ENCODE measurements at places on chromosomes 1 and 21.

GRCh38 chr1:211932231-211932932, 101.8 kb upstream of the LPGAT1 start:
- no peak for DNase-seq

DNA sequence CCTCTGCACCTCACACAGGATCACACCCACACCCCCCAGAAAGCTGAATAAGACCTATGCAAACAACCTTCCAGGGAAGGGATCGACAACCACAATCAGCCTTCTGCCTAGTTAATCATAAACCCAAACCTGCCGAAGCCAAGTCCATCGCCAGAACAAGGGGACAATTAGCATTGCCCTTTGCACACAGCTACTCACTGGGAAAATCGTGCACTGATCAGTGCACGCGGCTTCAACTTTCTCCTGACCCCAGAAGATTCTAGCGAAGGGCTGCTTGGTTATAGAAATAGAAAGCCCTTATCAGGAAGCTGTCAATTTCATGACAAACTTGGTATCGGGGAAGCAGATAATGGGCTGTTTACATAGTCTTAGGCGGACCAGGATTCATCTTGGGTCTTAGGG, 29.5 kb downstream of the RUNX1 start:
- no peak for DNase-seq

DNA sequence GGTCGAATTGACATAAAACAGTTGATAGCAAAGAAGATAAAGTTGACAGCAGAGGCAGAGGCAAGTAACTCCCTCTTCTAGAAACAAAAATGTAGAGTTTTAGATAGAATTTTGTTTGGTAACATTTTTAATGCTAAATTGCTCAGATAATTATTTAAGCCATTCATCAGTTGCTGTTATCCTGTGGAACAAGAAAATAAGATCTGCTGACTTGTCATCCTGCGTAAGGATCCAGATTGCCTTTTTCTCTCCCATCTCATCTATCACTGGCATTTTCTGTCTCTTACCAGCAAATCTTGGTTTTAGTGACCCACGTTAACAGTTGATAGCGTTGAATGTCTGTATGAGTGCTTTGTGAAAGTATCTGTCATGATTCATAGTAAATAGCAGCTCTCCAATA, 29.8 kb downstream of the SOAT1 start:
- no peak for DNase-seq

DNA sequence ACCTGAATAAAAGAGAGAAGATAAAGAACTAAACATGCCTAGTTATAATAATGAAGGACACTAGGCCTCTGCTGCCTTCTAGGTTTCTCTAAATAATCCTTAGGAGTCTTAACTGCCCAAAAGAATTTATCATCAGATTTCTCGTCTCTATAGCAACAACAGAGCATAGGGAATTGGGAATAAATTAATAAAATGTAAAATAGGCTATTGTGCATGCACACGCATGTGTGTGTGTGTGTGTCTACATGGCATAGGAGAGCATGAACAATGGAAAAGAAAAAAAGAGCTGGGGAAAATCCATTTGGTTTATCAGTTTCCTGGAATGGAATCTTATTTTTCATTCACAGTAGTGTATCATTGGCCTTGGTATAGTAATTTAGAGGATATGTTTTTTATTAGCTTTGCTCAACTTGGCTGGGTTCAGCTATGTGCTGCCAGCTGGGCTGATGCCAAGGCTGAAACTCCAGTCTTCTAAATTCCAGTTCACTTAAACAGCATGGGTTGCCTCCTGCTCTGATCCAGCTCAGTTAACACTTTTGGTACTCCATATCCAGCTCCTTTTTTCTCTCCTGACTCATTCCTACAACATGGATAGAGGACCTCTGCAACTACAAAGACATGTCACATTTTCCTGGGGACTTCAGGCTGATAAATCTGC, 80.6 kb upstream of the SLFNL1 start:
- DNase-seq, result no peak

DNA sequence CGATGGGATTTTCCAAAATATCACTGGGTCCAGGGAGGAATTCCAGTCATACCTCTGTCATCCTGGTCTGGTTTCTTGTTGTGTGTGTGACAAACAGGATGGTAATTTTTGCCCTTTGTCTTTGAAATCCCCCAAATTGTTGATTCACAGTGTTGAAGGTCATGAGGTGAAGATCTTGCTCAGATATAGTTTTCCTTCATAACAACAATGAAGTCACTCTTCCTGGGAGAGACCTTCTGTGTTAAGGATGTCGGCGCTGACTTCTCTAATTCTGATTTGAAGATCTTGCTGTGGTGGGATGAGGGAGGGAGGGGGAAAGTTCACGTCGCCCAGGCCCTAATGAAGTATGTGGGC, 32.2 kb upstream of the MPZL1 start:
- DNase-seq, result no peak

DNA sequence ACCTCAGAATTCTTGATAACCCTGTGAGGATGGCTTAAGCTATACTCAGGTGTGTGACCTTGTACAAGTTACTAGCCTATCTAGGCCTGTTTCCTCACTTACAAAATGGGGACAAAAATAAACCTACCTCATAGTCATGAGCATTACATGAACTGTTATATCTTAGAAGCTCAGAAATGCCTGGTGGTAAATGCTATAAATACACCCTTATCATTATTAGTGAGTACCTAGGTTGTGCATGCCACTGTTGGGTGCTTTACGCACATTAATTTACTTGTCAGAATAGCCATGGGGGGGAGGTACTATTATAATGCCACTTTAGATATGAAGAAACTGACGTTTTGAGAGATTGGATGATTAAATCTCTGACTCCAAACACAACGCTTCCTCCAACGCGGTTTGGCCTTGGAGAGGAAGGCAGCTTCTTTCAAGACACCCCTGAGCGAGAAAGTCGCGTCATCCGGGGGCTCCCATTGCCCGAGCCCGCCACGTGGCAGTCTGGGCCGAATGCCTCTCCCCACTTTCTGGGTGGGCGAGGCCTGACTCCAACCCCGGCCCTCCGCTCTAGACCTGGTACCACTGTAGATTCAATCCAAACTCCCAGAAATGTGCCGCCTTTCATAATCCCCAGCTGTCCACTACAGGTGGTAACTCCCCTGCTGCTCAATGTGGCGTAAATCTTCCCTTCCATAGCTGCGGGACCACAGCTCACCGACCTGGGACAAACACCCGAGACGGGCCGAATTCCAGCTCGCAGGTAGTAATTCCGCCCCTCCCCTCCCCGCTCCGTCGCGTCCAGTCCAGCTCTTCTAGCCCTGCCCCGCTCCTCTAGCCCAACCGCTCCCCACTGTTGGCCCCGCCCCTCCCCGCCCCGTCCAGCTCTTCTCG, 771 bp upstream of the RAD54L start:
- DNase-seq, result peak; percentile 21

- no peak for DNase-seq
Measured at GRCh38 chr1:179776831-179777230, 33.7 kb downstream of the FAM163A start.

DNA sequence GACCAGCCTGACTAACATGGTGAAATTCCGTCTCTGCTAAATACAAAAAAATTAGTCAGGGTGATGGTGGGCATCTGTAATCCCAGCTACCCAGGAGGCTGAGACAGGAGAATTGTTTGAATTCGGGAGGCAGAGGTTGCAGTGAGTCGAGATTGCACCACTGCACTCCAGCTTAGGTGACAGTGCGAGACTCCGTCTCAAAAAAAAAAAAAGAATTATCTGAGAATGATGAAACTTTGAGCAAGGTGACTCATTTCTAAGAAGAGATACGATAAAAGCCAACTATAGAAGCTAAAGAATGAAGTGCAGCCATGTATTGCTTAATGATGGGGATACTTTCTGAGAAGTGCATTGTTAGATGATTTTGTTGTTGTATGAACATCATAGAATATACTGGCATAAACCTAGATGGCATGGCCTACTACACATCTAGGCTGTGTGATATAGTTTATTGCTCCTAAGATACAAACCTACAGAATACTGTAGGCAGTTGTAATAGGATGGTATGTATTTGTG, 64.7 kb downstream of the SNRPE start:
- DNase-seq, result no peak

- peak; percentile 25 for DNase-seq
Measured at GRCh38 chr1:20496241-20496661, 10.2 kb upstream of the CAMK2N1 start.

GRCh38 chr21:32733990-32734613, 6.3 kb upstream of the SYNJ1 start:
- no peak for DNase-seq

- DNase-seq, result no peak
Measured at GRCh38 chr1:24903011-24903461, 27.0 kb downstream of the RUNX3 start.

- no peak for DNase-seq
Measured at GRCh38 chr1:44621841-44622286, 52.4 kb downstream of the TMEM53 start.

DNA sequence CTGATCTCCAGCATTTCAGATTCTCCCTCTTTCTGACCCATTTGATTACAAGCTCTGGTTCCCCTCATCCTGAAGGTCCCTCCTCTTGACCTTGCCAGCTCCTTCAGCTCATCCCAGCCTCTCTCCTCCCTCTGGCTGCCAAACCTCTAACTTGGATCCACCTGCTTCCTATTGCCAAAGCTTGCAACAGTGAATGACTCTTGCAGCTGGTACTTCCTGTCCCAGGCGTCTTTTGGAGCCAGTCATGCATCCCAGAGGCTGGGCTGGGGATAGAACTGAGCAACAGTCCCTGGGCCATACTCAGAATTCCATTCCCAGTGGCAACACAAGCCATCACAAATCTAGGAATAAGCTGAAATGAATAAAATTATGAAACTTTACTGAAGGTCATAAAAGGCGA, 27.7 kb upstream of the SPOCD1 start:
- DNase-seq, result no peak

- no peak for DNase-seq
Measured at GRCh38 chr21:44838039-44838895, 20.4 kb upstream of the SUMO3 start.

GRCh38 chr1:226216056-226216455, 7.4 kb upstream of the MIXL1 start:
- no peak for DNase-seq

Data from CD4-positive, alpha-beta T cell treated with Interleukin-15 for 4 hours (primary cell).